ENCODE measurements at places on chromosomes 4 and X.

DNA sequence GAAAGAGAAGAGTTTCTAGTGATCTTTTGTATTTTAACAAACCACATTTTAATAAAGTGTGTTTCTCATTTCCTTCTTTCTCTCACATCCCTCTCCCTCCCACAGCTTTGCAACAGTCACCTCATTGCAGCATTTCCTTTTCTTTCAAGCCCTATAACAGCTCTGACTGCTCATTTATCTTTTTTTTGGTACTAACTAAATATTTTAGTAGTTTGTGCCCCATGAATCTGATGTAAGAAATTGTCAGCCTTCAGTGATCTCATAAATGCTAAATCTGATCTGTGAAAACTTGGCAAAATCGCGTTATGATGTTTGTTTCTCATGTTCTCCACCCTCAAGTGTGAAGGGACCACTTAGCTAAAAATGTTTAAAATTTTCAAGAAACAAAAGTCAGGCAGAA lies 258.5 kb upstream of the SLIT2 start:
- no peak for DNase-seq

- DNase-seq, result no peak
Observed at GRCh38 chrX:80354966-80355465, 65.2 kb upstream of the TENT5D start.

- DNase-seq, result no peak
Observed at GRCh38 chr4:67130411-67130810, 414.9 kb downstream of the CENPC start.

DNA sequence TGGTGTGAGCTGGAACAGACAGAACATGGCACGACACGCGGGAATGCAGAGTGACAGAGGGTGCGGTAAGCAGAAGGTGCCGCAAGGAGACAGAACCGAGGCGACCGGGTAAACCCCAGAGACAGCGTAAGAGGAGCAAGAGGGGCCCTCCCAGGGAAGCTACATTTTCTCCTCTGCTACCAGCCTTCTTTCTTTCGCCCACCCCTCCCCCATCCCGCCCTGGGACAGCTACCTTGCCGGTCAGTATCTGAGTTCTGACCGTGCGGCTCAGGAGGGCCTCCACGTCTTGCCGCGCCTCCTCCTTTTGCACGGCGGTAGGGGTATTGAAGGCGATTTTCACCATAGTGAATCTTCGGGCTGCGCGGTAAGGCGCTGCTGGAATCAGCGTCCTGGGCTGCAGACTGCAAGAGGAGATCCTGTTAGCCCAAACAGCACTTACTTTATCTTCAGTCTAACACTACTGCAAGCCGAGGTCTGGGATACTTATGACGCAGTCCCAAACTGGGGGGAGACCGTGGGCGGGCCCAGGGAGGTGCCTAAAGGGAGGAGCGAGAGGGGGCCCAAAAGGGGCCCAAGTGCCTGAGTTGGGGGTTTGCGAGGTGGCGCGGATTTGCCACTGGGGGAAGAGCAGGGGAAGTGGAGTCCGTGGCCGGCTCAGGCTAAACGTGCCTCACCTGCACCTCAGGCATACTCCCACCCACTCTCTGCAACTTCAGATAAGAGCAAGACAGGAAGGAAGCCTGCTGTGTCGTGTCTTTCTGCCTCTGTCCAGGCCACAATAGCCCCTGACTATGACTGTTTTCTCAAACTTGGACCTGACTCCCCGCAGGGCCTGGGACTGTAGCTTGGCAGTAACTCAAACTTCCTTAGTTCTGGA lies at the start of gene ITM2A:
Gene ITM2A (minus strand): TSS at position 462 of the 877 bp plus-strand sequence. CDS start 119 bp downstream, at position 343.
- DNase-seq, result peak; percentile 58

DNA sequence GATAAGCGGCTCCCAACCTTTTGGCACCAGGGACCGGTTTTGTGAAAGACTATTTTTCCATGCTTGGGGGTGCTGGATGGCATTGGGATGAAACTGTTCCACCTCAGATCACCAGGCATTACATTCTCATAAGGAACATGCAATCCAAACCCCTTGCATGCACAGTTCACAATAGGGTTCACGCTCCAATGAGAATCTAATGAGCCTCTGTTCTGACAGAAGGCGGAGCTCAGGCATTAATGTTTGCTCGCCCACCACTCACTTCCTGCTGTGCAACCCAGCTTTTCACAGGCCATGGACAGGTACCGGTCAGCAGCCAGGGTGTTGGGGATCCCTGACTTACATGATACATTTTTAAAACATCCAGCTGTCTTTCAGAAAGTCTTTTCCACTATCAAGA lies 187.3 kb downstream of the SLC39A8 start:
- no peak for DNase-seq

- DNase-seq, result no peak
Observed at GRCh38 chr4:54780149-54780495, 122.4 kb downstream of the KIT start.

DNA sequence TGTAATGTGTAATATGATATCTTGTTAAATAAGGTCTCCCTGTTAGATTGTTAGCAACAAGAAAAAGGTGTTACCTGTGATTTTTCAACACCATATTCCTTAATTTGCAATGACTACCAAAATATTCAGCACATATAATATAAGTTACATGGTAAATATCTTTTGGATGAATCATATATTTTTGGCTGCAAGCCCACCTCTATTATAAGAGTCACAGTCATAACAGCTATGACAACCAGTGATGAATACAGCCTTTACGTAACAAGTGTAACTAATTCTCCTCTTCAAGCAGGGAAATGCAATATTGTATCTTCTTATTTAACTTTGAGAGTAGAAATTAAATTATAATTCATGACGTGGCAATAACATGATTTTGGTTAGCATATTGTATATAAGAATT lies 187.0 kb downstream of the NLGN4X start:
- no peak for DNase-seq

DNA sequence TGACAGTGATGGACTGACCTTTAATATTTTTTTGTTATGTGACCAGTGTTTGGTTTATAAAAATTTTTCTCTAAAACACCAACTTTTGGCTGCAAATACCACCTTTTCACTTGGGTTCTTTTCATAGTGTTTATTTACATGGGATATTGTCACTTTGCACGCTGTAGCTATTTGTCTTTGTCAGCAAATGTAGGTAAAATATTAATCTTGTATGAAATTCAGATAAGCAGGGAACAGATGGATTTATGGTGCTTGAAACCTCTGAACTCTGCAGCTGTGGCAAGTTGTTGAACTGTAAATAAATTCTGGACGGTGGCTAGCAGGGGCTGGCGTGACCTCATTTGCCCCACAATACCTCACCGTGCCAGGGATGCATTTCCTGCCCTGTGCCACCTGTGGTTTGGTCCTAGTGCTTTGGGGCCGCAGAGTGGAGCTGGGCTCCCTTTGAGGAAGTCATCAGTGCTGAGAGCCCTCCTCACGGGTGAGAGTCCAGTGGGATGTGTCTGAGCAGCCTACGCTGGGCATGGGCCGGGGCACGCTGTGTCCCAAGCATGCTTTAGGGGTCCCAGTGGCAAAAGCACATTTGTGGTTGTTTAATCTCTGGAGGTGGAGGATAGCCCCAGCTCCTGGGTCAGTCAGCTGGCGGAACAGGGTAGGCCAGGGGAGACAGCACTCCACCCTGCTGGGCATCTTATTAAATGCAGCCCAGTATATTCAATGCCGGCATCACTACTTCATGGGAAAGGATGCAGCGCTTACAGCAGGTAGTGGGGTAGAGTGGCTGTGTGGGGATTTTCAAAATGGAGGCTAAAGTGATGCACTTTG lies 108.6 kb downstream of the TBL1X start:
- DNase-seq, result no peak

GRCh38 chr4:113958766-113959538 lies 20.5 kb downstream of the ARSJ start:
- no peak for DNase-seq

- DNase-seq, result no peak
Observed at GRCh38 chrX:40816906-40817305, 81.6 kb upstream of the MED14 start.

DNA sequence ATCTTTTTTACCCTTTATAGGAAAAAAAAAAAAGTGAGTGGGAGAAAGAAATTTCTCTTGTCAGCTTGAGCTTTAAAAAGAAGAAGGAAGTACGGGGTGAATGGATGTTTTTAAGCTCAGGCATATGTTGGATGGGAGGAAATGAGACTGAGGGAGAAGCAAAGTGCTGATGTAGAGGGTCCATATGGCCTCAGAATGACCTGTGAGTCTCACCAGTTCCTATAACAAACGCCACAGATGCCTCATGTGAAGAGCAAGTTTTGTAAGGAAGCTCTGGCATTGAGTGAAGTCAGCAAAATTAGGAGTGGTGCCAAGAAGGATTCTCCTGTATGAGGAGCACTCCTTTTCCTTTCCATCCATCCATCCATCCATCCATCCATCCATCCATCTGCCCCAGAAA lies 214.6 kb downstream of the PTTG2 start:
- no peak for DNase-seq

DNA sequence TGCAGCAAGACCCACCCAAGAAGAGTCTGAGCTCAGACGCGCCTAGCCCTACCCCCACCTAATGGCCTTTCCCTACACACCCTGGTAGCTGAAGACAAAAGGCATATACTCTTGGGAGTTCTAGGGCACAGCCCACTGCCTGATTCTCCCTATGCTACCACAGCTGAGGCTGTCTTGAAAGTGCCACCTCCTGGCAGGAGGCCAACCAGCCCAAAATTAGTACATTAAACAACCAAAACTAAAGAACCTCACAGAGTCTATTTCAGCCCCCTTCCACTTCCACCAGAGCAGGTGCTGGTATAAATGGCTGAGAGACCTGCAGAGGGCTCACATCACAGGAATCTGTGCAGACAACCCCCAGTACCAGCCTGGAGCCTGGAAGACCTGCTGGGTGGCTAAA lies 119.1 kb downstream of the HMGN5 start:
- DNase-seq, result no peak

- no peak for DNase-seq
Observed at GRCh38 chr4:20181926-20182325, 69.8 kb upstream of the SLIT2 start.

DNA sequence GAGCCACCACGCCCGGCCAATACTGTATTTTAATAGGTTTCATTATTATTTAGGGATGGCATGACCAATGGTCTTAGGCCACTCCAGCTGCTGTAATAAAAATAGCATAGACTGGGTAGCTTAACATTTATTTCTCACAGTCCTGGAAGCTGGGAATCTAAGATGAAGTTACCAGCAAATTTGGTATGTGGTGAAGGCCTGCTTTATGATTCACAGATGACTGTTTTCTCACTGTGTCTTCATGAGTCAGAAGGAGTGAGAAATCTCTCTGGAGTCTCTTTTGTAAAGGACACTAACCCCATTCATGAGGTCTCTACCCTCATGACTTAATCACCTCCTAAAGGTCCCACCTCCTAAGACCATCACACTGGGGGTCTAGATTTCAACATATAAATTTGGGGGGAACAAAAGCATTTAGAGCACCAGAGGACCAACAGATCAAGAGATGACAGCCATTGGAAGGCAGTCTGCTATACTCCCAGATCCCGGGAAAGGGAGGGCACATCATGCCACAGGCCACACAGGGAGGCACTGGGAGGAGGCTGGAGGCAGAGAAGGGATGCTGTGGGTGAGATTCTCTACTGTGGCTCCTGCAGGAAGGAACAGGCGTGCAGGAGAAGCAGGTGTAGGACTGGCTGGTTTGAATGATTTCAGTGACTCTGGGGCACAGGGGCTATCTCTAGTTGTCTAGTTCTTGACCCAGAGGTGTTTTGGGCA lies 335.8 kb upstream of the SFRP2 start:
- no peak for DNase-seq

GRCh38 chr4:8081621-8082516 lies 76.7 kb downstream of the ABLIM2 start:
- DNase-seq, result no peak

- DNase-seq, result no peak
Observed at GRCh38 chr4:24753519-24753918, 41.9 kb upstream of the SOD3 start.

DNA sequence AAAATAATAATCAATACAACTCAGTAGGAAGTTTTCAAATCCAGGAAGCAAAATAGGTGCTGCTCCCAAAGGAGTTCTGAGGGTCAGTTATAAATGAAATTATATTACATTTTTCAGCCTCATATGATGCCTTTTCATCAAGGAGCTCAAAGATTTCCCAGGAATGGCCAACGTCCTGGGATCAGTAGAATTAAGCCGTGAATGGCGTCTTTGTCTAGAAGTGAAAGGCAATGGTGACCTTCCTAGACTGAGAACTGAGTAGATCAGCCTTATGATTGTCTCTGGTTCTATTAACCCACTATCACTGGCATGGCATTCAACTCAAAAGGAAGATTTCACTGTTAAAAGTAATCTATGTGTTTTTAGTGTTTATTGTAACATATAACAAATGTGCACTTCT lies 74.4 kb downstream of the ENOX2 start:
- DNase-seq, result no peak

GRCh38 chr4:36844448-36844847 lies 400.1 kb upstream of the NWD2 start:
- no peak for DNase-seq

DNA sequence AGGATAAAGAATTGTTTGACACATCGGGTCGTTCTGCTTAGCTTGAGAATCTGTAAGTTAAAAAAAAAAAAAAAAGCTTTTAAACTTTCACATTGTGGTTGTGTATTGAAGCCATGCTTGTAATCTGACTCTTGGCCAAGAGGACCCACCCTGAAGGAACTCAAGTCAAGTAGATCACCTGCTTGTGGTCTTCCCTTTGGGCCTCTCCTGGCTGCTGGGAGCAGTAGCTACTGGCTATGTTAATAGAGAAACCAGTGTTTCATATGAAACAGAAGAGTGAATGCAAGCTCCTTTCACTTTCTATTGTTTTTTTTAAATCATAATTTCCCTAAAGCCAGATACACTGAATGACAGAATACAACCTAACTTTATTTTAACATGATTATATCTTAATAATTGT lies 402.4 kb upstream of the NDST4 start:
- DNase-seq, result no peak

DNA sequence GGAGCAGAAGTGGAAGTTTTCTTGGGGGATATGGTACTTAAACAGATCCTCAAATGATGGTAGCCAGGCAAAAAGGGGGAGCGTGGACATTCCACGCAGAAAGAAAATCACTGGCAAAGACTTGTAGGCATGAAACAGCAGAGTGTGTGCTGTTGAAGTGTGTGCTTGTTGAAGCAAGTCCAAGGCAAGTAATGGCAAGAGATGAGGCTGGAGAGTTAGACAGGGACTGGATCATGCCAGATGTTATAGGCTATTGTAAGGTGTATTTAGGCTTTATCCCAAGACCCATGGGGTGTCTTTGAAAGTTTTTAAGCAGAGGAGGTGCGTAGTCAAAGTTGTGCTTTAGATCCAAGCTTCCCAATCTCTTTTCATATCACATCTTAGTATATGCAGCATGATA lies 124.5 kb downstream of the MBNL3 start:
- DNase-seq, result no peak

DNA sequence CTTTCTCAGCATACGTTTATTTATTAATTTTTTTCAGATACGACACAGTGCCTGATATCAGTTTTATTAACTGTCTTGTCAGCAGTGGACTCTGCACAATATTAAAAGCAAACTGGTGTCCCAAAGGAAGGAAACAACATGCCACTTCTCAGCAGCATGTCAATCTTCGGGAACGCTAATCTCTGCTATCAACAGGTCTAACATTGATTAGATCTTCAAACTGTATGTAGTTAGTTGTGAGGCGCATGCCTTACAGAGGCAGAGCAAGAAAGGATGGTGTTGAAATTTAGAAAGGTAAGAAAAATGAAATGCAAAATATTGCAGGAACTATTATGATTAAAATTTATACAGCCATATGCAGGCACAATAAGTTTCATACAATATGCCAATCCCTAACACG lies 233.7 kb upstream of the NDST3 start:
- no peak for DNase-seq

- no peak for DNase-seq
Observed at GRCh38 chr4:186227744-186228513, 622 bp downstream of the KLKB1 start.

- DNase-seq, result no peak
Observed at GRCh38 chrX:71955530-71956120, 45.0 kb downstream of the NHSL2 start.

- no peak for DNase-seq
Observed at GRCh38 chrX:102892103-102892502, 45.0 kb upstream of the RAB40AL start.

Measured in left cardiac atrium (tissue), 4 donors.